ENCODE measurements at places on chromosomes 2 and 18.

DNA sequence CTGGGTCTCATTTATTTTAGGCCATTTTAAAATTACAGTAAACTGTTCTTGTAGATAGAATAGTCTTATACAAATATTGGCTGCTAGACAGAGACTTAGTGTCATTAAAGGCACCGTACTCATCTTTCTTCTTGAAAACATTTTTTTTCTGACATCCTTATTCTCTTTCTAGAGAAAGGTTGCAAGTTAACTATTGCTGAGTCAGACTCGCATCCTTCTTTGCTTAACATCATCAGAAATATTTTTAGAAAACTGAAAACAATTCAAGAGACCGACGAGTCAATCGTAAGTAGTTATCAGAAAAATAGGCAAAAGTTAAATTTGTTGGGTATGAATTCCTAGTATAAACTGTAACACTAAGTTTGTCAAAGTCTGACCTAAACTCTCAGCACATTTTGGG, 72.2 kb downstream of the HNMT start:
- DNase-seq, result no peak

DNA sequence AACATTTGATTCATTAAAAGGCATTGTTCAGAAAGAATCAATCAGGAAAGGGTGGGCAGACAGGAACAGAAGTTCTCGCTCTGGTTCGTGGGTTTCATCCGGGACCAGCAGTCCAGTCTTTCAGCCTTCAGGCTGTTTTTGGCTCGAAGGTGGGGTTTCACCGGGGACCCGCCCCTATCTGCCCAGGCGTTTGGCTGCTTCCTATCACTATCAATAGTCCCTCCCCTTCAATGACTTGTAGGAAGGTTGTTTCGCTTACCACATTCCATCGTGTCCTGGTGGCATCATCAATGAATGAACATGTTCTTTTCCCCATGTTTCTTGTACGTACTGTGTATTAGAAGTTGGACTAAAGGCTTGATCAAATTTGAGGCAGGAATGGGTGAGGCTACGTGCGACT, 130.3 kb downstream of the NEDD4L start:
- no peak for DNase-seq

GRCh38 chr2:23532391-23533337, 147.7 kb downstream of the KLHL29 start:
- DNase-seq, result peak; percentile 54

DNA sequence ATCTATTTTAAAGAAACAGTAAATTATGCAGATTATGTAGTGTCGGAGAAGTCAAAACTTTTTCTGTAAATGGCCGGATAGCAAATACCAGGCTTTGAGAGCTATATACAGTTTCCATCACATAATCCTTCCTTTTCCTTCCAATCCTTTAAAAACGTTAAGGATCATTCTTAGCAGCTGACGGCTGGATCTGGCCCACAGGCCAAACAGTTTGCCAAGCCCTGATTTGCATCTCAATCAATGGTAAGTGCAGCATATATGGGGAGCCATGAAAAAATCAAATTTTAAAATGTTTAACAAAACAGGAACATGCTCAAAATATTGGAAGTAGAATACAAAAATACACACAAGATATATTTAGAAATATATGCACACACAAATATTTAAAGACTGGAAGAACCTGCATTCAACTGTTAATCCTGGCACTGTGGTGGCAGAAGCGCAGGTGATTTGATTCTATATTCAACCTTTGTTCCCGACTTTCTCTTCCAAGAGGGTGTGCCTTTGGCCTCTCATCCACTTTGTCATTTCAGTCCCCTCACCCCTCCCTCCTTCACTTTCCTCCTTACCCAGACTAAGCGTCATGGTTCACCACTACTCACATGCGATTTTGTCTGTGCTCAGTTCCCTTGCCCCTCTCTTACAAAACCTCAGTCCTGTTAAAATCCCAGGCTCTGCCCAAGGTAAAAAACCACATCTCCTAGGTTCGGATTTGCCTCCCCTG, 27.3 kb downstream of the NDUFA10 start:
- DNase-seq, result no peak

- peak; percentile 28 for DNase-seq
Observed at GRCh38 chr2:46915281-46915810, at the start of gene MCFD2. Gene MCFD2, minus strand, starts transcription at chr2:46915806. Its CDS starts 6,635 bp downstream, at chr2:46909171.

GRCh38 chr2:159798376-159798725, 343 bp upstream of the CD302 start:
- DNase-seq, result no peak

GRCh38 chr2:66696886-66697285, 262.0 kb downstream of the MEIS1 start:
- DNase-seq, result no peak

DNA sequence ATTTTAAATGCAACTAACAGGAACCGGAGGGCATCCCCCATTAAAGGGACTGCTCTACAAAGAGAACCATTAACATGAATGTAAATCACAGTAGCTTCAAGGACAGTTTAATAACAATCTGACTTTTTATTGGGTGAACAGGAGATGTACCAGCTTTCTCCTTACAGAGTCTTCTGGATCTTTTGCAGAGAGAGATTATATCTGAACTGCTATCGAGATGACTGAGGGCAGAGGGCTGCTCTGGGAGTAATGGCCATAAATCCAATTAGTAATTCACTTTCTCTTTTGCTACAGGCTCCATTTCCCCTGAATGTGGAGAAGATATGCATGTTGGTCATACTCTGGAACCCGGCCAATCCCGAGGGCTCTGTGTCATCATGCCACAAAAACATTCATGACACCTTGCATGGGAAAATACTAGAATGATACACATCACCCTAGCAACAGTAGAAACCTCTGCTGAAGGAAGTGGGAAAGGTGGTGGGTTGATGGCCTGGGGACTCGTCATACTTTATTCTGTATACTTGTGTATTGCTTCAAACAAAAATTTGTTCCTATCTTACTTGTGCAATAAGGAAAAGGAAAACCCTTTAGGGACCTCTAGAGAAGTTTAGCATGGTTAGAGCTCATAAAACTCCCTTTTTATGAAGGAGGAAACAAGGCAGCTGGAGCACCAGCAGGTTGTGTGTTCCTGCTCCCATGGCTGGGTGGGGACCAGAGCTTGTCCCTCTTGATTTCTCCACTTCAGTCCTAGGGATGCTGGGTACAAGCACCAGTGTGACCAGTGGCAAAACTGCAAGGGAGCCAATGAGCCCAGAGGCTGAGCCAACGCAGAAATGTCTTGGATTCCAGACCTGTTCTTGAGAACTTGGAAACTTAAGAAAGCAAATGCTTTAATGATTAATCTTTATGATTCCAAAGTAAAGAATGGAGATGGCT, 26.0 kb downstream of the CTAGE1 start:
- peak; percentile 51 for DNase-seq

DNA sequence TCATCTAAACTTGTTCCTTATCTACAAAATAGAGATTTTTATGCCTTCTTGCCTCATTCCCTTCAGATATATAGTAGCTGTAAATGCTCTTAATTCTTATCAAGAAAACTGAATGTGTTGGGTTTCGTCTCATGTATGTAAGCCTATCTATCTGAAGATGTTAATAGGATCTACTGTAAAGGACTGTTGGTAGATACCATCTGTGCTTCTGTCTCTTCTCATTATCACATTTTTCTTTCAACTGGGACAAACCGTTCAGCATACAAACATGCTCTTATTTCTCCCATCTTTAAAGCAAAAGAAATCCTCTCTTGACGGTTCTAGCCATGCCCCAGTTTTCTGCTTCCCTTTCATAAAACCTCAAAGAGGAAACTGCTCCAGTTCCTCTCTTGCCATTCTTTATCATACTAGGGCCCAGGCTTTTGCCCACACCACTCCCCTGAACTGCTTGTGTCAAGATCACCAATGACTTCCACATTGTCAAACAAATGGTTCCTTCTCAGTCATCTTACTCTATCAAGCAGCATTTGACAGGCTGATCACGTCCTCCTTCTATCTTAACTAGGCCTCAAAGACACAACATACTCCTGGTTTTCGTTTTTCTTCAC, 88.7 kb downstream of the ARHGEF33 start:
- no peak for DNase-seq

All from activated T-cell treated with anti-CD3 and anti-CD28 coated beads, Interleukin-2, amount 50 U/mL, for 48 hours (primary cell).